ENCODE measurements at places on chromosomes 1 and 21.

DNA sequence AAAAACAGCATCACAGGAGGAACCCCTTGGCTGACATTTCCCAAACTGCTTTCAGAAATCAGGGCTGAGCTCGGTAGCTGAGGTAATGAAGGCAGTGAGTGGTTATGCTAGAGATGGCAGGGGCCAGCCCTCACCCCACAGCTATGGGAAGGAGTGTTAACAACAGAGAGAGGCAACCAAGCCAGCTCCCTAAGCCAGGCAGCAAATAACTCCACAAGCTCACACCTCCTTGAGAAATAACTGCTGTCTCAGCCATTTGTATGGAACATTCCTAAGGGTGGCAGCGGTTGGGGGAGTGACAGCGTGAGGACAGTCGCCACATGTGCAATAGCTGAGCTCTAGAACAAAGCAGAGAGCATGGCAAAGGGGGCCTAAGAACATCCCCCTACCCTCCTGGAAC lies 42.6 kb downstream of the LMX1A start:
- no peak for DNase-seq

- DNase-seq = no peak
Observed at GRCh38 chr1:38489844-38490270, 369.7 kb downstream of the RRAGC start.

DNA sequence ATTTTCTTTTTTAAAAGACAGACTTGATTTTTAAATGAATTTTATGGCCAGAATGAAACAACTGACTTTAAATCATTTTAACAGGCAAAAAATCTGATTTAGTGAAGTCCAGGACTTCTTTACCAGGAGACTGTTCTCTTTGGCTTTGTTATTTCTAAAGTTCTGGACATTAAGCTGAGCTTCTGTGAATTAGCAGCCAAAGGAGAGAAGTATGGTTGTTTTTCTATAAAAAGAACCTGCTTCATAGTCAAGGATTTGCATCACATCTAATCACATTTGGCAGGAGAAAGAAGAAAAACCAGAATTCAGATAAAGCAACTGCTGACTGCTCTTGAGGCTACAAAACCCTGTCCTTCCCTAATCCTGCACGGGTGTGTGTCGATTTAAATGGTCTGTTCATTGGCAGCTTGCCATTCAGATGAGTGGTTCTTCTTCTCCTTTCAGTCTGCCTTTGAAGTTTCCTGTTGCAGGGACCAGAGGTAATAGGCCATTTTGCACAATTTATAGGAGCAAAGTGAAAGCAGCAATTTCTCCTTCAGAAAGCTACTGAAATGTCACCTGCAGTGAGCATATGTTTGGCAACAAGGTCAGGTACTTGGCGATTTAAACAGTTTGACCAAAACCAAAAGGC lies 215.4 kb downstream of the OLFM3 start:
- DNase-seq = peak; percentile 89

DNA sequence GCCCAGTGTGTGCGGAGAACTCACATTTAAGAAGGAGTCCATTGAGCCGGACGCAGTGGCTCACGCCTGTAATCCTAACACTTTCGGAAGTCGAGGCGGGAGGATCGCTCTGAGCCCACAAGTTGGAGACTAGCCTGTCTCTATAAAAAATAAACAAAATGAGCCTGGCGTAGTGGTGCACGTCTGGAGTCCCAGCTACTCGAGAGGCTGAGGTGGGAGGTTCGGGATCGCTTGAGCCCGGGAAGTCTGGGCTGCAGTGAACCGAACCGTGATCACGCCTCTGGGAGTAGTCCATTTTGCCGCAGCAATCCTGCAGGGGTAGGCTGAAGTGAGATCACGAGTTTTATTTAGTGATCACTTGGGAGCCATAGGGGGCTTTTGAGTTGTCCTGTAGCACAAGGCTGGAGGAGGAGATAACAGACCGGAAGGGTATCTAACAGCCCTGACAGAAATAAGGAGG lies 497 bp upstream of the FUCA1 start:
- no peak for DNase-seq

- DNase-seq = no peak
Observed at GRCh38 chr21:17427157-17427556, 85.7 kb upstream of the CXADR start.

DNA sequence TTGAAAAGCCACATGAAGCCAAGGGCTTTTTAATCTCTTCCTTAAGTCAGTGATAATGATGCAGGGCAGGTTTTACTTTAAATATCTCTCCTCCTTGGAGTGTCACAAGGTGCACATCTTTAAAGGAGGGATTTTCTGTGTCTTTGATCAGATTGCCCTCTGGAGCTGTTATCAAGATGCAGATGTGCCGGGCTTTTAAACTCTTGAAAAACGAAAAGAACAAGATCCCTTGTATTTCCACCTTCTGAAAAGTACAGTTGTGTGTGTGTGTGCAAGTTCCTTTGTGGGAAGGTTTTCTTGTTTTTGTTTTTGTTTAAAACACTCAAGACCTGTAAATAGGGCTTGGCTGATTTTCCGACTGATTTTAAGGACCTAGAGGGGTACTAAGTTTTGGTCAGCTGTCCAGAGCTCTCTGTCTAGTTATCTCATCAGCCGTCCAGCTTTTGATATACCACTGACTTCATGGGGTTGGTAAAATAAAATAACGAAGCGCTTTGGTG lies 1.6 kb downstream of the MARK1 start:
- DNase-seq = no peak

GRCh38 chr1:17799642-17800041 lies 44.5 kb downstream of the ACTL8 start:
- DNase-seq = no peak

DNA sequence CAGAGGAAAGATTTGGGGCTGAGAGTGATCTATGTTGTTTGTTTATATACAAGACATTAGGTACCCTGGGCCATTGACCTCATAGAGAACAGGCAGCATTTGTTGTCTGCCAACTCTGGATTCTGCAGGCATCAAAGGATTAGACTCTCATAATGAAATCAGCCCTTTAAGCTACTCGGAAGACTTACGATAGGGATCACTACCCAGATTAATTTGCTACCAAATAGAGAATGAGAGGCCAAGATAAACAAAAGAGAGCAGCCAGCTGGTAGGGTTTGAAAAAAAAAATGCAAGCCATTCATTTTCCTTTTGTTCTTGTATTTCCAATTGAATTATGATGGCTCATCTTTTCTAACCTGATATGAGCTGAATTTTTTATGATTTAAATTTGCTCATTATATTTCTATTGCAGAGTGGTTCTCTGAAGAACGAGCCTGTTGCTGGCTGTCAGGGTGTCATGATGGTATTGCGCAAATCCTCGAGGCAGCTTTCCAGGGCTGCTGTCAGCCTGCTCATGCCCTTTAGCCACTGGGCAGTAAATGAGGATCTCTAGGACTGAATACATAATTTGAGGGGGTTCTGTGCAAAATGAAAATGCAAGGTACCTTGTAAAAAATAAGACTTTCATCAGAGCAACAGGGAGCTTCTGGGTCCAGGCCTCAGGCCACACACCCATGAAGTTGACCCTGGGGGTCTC lies 116.4 kb upstream of the KCNJ15 start:
- DNase-seq = peak; percentile 5

DNA sequence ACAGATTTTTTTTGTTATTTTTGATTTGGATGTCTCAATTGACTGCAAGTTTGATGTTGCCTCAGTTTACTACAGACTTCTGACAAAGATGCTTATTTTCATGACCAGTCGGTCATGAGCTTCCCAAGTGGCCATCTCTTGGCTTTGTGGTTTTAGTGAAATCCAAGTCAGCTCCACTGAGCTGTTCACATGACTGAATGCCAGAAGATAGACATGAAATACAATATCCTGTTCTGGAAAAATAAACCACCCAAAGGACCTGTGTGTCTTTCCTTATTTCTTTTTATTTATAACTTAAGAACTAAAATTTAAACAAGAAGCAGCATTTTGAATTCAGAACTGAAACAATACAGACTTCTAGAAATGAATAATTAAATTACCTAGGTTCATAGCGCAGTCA lies 89.3 kb downstream of the HMCN1 start:
- no peak for DNase-seq

GRCh38 chr1:33438364-33439160 lies 7.7 kb upstream of the PHC2 start:
- DNase-seq = no peak

- peak; percentile 74 for DNase-seq
Observed at GRCh38 chr21:14572204-14572780, 26.2 kb upstream of the SAMSN1 start.

DNA sequence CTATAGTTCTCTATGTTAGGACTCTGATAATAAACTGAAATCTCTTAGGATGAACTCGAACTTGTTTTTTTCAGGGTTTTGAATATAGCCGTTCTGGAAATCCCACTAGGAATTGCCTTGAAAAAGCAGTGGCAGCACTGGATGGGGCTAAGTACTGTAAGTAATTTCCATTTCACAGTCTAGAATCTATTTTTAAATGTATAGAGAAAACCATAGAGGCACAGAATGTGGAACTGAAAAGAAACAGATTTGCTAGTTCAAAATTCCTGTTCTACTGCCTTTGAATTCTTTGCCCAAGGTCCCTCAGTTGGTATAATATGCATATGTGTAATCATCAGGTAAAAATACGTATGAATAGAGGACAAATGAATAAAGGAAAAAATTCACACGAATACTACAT lies 4.8 kb downstream of the CTH start:
- DNase-seq = no peak

- no peak for DNase-seq
Observed at GRCh38 chr1:200281201-200281835, 128.5 kb downstream of the ZNF281 start.

- no peak for DNase-seq
Observed at GRCh38 chr1:33516428-33516827, 44.0 kb downstream of the ZSCAN20 start.

DNA sequence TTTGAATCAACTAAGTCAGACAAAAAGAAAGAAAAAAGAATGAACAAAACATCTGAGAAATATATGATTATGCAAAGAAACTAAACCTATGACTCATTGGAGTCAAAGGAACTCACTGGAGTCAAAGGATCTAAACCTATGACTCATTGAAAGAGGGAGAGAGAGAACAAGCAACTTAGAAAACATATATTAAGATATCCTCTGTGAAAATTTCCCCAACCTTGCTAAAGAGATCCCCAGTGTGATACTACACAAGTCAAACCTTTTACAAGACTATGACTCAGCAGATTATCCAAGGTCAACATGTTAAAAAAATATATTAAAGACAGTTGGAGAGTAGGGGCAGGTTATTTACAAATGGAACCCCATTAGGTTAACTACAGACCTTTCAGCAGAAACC lies 1538.3 kb downstream of the NCAM2 start:
- peak; percentile 89 for DNase-seq

GRCh38 chr1:114342376-114342775 lies 168.6 kb downstream of the TRIM33 start:
- DNase-seq = peak; percentile 93

- peak; percentile 65 for DNase-seq
Observed at GRCh38 chr1:7942214-7942921, 1.7 kb upstream of the TNFRSF9 start.

- no peak for DNase-seq
Observed at GRCh38 chr1:60126723-60127122, 53.2 kb upstream of the C1orf87 start.

DNA sequence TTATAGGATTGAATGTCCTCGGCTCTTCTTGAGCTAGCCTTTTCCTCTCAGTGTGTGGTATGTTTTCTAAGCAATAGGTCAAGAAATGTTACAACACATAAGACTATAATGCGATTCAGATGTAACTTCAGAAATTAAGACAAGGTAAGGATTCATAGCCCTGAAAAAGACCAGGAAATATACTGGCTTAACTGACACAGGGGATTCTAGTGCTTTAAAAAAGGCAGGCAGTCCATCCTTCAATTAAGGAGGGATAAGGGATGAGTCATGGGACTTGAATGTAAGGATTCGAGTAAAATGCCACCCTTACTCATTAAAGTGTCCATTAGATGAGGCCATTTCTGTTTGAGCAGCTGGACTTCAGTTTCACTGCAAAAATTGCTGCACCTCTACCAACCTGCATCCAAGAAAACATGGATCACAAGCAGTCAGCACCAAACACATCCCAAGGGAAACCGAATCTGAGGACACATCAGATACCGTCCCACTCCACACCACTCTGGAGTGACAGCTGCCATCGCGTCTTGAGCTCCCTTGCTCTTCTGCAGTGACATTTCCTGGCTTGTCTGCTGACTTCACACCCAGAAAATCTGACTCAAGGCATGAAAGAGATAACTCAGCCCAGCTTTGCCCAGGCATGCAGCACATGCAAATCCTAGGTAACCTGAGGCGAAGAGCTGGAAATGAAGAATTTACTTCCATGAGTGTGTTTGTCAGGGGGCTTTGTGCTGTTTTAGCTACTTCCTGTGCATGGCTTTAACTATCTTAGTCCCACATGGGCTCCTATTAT lies 37.8 kb downstream of the NGF start:
- DNase-seq = no peak

GRCh38 chr1:207405814-207406213 lies 48.3 kb upstream of the CR2 start:
- no peak for DNase-seq

DNA sequence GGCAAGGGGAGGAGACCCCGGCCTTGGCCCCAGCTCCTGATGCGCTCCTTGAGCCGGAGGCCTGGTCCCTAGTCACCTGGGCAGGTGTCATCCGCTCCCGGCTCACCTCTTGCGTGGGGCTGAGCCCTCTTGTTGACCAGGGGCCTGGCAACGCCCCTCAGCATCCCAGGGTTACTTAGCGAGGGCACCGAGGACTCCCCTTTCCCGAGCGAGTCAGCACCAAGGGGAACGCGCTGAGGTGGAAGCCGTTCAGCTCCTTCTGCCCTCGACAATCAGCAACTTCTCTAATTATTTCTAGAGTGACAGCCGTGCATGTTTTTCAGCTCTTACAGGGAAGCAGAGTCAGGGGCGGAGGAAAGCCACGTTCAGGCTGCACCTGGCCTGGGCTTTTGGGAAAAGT lies 522 bp downstream of the SLC45A1 start:
- no peak for DNase-seq

GRCh38 chr1:229371624-229372023 lies 28.8 kb upstream of the CCSAP start:
- no peak for DNase-seq

DNA sequence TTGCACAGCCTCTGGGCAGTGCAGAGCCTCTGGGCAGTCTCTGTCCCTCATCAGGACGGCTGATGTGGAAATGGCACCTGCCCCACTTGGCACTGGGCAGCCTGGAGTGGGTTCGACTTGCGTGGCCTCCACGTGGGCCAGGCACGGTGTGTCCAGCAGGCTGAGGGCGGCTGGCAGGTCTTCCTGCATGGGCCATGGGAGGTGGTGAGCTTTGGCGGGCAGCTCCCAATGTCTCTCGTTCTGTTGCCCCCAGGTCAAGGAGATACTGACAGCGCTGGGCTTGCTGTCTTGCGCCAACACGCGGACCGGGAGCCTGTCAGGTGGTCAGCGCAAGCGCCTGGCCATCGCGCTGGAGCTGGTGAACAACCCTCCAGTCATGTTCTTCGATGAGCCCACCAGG lies 33.2 kb downstream of the TFF3 start:
- DNase-seq = no peak
